ENCODE measurements at places on chromosomes 2 and 18.

DNA sequence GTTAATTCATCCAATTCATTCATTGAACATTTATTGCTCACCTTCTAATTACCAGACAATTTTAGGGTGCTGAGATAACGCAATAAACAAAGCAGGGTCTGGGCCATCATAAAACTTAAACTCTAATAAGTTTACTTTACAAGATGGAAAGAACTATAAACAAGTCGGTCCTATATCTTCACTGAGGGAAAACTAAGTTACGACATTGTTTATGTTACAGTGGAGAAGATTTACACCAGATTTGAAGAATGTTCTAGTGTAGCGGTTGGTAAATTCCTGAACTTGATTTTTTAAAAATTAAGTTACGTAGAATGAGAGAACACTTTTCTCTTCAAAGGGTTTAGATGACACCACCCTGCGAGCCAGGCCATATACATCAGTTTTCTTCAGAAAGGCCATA is 20.7 kb upstream of the FRZB start:
- DNase-seq = no peak

DNA sequence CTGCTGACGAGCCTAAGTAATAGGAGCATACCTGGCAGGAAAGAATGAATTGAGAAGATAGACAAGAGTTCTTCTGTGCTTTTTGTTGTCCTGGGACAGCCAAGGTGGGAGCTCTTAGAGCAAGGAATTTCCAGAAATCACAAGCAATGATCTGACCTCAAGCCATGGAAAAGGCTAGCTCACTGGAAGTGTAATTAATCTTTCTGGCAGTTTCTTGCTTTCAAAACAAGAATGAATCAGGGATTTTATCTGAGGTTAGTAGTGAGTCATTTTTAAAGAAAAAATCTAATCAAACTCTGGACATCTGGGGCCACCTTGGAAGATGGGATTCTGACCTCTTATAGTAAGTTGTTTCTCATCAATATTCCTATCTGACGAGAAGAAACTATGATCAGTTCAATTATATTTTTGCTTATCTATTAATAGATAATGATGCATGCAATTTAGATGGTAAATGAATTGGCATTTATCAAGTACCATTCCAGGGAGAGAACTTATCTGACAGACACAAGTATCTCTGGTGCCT is 98.0 kb downstream of the ADCYAP1 start:
- no peak for DNase-seq

GRCh38 chr18:78595924-78596573 is 383.6 kb upstream of the SALL3 start:
- DNase-seq = no peak

DNA sequence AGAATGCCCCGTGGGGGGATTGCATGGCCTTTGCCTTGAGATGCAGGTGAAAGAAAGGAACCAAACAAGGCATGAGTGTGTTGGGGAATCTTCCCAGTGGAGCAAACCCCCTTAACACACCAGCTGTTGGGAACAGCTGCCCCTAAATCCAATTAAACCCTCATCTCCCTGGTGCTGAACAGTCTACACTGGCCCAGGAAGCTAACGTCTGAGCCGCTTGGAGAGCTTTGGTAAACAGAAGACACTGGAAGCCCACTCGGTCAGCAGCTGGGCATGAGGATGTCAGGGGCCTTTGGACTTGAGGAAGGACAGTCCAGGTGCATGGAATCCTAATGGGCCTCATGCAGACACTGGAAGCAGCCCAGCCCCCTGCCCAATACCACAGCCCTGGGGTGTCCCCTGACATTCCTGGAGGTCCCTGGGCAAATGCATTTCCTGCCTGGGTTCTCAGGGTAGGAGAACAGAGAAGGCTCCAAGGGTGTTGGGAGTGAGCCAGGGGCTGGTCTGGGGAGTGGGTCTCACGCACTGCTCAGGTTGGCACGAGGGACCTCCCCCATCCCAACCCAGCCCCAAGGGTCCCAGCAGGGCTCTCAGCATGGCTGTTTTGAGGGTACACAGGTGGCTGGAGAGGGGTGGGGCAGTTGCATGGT is 37.7 kb downstream of the GBX2 start:
- DNase-seq = no peak

DNA sequence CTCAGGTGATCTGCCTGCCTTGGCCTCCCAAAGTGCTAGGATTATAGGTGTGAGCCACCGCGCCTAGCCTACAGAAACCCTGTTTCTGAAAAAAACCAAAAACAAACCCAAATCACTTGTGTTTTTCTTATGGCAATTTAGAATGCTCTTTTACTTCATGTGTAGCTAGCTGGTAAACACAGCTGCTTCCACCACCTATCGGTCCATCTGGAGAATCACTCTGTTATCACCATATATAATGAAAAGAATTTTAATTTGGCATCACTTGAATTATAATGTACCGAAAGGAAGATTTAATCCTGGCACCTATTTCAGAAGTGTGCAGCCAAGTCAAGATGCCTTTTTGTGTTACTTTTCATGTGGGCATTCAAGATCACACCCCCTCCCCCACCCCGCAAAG is 86.5 kb upstream of the ITGB6 start:
- DNase-seq = no peak

GRCh38 chr2:129673847-129674711 is 305.4 kb upstream of the RAB6C start:
- DNase-seq = no peak

DNA sequence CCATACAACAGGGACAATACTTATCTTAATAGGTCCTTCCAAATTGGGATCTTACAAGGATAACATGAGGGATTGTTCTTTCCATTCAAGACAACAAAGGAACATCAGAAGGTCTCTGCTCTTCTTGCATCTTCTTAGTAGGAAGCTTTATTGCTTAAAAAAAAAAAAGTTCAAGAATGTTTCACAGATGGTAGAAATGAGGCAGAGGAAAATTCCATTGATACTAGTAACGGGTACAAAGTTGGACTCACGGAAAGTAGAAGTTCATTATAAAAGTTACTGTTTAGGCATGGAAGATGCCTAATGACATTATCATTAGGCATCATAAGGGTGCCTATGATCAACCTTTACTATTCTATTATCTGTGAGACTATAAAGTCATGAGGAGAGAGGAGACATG is 136.2 kb downstream of the LAMA3 start:
- DNase-seq = no peak

DNA sequence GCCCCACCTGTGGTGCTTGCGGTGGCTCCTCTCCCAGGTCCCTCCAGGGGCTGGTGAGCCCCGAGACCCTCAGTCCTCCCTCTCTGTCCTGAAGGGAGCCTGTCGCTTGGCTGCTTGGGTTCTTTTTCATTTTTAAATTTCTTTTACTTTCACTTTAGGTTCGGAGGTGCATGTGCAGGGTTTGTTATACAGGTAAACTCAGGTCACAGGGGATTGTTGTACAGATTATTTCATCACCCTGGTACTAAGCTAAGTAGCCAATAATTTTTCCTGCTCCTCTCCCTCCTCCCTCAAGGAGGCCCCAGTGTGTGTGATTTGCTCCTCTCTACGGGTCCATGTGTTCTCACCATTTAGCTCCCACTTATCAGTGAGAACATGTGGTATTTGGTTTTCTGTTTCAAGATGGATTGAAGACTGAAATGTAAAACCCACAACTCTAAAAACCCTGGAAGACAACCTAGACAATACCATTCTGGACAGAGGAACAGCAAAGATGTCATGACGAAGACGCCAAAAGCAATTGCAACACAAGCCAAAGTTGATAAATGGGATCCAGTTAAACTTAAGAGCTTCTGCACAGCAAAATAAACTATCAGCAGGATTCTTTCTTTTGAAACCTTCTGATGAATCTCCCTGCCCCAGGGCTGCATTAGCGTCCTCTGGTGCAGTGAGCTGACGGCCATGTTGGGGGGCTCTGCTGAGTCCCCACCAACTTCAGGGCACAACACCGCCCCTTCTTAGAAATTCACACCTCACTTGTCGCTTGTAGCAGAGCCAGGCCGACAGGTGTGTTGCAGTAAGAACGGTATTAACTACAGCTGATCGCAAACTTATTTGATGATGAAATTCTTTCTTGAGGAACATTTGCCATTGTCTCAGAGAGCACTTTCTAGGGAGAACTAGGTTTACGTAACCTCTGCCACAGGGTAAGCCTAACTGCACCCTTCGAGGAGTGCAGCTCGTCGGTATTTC is 135.3 kb downstream of the ZNF236 start:
- no peak for DNase-seq

DNA sequence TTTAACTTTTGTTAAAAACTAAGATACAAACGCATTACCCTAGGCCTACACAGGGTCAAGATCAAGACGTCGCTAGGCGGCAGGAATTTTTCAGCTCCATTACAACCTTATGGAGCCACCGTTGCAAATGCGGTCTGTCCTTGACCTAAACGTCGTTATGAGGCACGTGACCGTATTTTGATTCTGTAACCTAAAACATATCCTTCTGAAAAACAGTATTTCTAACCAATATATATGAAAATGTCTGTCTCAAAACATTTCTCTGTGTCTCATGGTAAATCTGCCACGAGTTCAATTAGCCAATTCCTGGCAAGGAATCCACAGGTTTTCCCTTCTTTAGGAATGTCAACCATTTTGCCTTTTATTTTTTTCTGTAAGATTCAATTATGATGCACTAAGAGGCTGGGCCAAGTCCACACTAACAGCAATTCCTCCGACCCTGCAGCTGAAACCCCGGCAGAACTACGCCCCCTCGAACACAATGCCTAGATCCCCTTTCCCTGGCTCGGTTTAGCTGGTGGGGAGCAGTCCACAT is 1.7 kb downstream of the RTN4 start:
- DNase-seq = no peak

Measured in GM04503 (cell line).